ENCODE measurements at places on chromosomes 11 and 22.
A peak's percentile ranks its signal among the peaks of the same experiment; 100 is the strongest.

- no peak for DNase-seq
Observed at GRCh38 chr11:26820739-26821138, 98.9 kb upstream of the SLC5A12 start.

GRCh38 chr11:46240861-46241260 lies 36.6 kb upstream of the CREB3L1 start:
- no peak for DNase-seq

DNA sequence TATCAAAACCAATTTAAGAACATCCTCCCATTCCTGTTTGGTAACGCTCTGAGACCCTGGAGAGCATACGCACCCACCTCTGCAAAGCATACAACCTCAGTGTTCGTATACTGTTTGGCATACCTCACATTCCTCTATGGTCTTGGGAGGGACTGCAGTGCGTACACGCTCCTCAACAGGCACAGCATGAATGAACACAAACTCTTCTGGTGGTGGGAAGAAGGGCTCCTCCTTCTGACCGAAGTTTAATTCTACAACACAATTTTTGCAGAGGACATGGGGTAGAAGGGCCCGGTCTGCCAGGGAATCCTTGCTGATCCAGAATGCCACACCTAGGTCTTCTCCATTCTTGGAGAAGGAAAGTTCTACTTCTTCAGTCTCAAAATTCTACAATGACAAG lies 5.3 kb downstream of the HNRNPUL2 start:
- no peak for DNase-seq

DNA sequence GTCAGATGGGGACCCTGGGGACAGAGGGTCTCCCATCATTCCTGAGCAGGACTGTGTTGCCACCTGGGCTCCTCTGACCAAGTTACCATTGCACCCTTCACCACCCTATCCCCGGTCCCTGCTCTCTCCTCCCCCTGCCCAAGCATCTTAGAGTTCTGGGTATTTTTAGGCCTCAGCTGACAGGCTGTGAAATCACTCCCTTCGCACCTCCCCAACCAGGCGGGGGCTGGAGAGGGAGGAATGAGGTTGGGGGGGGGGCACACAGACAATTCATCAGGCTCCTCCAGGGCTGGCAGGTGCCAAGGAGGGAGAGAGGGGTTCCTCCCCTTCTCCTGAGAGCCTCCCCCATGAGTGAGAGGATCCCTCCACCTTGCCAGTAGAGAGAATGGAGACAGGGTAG lies 9.0 kb downstream of the SYT7 start:
- DNase-seq = no peak

DNA sequence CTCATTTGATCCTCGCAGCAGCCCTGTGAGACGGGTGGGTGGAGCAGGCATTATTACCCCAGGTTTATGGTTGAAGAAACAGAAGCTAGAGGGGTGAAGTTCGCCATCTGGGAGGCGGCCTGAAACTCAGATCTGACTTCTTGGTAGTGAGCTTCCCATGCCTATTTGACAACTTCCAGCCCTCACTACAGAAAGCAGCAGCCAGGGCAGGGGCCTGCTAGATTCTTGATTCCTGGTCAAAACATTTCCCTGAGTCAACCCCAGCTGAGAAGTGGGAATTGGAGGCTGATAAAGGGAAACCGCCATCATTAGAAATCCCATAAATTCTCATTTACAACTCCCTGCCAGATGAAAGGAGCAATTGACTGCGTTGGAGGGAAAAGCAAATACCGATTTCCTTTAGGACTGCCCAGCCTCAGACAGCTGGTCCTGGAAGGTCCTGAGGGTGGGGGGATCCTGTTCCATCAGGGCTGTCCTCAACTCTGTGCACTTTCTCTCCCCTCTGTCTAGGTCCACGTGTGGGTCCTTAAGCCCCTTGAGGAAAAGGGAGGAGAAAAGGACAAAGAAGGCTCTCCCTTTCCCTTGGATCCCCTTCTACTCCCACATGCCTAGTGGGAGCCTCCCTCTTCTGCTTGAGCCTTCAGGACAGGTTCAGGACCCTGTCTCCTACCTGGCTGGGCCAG lies 10.2 kb upstream of the NECTIN1 start:
- no peak for DNase-seq

- DNase-seq = peak; percentile 45
Observed at GRCh38 chr11:59207988-59208451, 4.7 kb downstream of the MPEG1 start.

DNA sequence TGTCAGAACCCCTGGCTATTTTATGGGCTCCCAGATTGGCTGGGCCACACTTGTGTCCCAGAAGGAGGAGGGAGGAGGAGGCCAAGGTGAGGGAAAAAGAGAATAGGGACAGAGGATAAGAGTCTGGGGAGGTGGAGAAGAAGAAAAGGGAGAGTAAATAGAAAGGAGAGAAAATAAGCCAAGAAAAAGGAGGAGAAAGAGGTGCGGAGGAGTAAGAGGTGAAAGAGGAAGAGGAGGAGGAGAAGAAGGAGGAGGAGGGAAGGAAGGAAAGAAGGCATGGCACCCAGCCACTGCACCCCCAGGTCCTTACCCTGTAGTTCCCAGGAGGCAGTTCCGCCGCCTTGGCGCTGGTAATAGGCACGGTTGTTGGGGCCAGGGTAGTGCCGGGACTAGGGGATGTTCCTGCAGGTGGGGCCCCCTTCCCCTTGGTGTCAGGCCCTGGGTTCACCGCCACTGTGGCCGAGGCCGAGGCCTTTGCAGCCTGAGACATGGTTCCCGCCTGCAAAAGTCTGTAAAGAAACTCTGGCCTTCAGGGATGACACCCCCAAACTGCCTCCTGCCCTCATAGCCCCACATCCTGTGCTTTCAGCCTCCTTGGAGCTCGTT lies 1.9 kb downstream of the CRYBB1 start:
- DNase-seq = no peak

DNA sequence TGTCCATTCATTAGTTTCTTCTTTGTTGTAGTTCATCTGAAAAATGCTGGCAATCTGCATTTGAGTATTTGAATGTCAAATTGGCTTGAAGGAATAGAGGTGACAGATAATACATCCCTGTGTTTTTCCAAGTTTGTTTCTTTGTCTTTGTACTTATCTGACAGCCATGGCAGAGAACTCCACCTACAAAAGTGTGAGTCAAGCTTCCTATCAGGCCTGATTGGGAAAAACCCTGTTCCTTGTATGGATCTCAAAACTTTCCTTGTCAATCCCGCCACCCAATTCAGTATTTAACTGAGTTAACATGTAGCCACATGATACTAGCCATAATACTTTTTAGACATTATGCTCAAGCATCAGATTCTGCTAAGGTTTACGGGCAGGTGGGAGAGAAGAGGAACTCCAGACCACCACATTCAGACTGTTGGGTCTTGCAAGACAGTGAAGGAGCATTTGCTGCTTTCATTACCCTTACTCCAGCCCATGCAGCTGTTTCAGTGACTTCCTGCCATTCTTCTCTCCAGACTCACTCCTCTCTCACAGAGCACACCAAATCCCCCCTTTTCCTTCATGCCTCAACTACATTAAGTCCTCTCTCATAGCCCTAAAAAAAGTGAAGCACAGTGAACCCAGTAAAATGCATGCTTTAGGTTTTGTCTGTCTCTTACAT lies 65.9 kb downstream of the BLID start:
- DNase-seq = no peak

DNA sequence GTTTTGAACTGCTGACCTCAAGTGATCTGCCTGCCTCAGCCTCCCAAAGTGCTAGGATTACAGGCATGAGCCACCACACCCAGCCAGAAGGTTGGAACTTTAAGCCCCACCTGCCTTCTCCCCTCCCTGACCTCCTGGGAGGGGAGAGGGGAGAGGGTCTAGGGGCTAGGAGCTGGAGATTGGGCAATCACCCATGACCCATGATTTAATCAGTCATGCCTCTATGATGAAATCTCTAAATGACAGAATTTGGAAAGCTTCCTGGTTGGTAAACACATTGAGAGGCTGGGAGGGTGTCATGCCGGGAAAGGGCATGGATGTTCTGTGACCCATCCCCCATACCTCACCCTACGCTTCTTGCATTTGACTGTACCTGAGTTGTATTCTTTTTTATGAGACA lies 17.1 kb upstream of the TFIP11 start:
- DNase-seq = peak; percentile 38

DNA sequence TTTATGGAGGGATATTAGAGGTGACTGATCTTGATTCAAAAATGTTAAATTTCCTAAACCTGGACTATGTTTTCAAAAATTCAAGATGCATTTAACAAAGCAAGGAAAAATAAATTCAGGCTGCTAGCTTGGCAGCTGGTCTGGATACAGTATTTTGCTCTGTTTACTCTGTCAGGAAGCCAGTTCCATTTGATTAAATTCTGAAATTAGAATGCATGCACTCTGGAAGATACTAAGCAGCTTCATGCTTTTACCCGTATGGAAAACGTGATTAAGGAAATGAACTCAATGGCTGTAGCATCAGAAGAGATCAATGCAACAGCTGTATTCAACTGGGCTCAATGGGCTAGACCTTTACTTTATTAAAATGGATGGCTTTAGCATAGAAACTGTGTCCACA lies 14.2 kb downstream of the C11orf71 start:
- DNase-seq = no peak

- no peak for DNase-seq
Observed at GRCh38 chr11:37804666-37805065, 1206.6 kb upstream of the RAG2 start.

GRCh38 chr11:112719736-112720525 lies 241.3 kb upstream of the NCAM1 start:
- DNase-seq = no peak

DNA sequence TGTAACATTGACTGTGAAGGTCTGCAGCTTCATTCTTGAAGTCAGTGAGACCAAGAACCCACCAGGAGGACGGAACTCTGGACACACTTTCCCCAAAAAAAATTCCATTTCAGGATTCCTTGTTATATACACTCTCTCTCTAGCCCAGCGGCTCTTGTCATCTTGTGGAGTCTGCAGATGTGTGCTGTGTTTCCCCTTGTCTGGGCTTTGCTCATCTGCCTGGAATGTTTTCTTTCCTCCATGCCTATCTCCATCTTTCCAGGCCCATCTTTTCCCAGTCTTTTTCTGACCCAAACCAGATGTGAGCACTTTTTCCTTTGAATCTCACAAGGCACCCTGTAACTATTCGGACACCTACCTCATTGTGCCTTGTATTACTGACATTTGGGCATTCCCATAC lies 5.1 kb upstream of the DRG1 start:
- DNase-seq = no peak

- DNase-seq = no peak
Observed at GRCh38 chr11:104136861-104137260, 27.1 kb downstream of the PDGFD start.

- DNase-seq = no peak
Observed at GRCh38 chr11:34647131-34647530, 26.2 kb downstream of the EHF start.

DNA sequence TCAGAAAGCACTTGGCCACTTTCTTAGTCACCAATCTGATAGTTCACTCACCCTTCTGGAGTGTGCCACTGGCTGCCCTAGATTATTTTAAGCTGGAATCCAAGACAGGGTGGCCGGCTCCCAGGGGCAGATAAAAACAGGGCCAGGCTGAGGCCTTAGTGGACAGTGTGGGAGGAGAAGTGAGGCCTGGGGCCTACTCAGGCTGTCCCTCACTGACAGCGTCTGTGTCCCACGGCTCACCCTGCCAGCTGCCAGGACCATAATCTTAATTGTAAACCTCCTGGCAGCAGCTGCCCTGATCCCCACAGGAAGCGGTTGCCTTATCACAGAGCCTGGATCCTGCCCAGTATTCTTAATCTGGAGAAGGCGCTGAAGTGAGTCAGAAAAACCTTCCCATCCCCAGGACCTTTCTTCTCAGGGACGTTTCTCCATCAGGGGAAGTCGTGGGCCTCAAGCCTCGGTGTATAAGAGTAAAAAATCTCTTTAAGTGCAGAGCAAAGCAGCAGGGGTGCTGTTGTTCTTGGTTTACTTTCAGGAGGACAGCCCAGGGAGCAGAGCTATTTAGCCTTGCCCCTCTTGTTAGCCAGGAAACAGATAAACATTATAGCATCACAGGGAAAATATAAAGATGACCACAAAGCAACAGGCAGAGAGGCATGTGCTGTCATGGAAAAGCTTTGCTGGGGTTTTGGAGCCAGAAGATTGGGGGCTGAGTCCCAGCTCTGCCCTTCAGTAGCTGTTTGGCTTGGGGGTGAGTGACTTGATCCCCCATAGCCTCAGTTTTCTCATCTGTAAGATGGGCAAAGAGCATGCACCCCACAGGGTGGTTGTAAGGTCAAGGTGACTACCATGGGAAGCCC lies 39.6 kb downstream of the TSPAN18 start:
- no peak for DNase-seq

GRCh38 chr11:93500759-93501158 lies 42.4 kb downstream of the SMCO4 start:
- DNase-seq = no peak

- DNase-seq = no peak
Observed at GRCh38 chr11:36214976-36215692, 74.1 kb downstream of the COMMD9 start.

GRCh38 chr11:8013833-8014232 lies 26.7 kb downstream of the EIF3F start:
- no peak for DNase-seq

GRCh38 chr22:27192135-27192829 lies 534.9 kb downstream of the MIAT start:
- no peak for DNase-seq

GRCh38 chr11:8233691-8234424 lies 29.8 kb downstream of the LMO1 start:
- DNase-seq = no peak

- peak; percentile 5 for DNase-seq
Observed at GRCh38 chr11:112961146-112961668, at the start of gene NCAM1. TSS of gene NCAM1 (plus strand) at chr11:112961420.

DNA sequence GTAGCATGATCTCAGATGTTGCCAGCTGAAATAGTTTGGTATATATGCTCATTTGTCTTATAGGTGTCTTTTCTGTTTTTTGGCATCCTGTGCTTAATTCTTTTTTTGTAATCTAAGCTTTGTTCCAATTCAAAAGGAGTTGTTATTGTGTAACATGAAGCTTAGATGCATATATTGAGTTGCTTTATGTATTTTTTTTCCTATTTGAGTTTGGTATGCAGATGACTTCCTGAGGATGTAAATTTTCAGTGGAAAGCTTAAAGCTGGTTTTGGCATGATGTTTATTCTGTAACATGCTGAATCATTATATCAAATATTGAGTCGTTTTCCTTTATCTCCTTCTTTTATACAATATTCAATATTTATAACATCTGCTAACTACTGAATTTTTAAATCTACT lies 69.4 kb downstream of the DDX10 start:
- no peak for DNase-seq

GRCh38 chr11:9642894-9643293 lies 21.0 kb upstream of the SWAP70 start:
- DNase-seq = peak; percentile 60

GRCh38 chr11:96070453-96070852 lies 146.5 kb upstream of the MTMR2 start:
- no peak for DNase-seq

GRCh38 chr22:46609175-46609690 lies 11.0 kb upstream of the GRAMD4 start:
- peak; percentile 54 for DNase-seq

GRCh38 chr11:134560066-134560465 lies 148.0 kb upstream of the B3GAT1 start:
- DNase-seq = no peak

- no peak for DNase-seq
Observed at GRCh38 chr11:134238956-134239355, 14.2 kb downstream of the THYN1 start.
